Forelimb muscle (tissue), 1 donor: ENCODE measurements at places on chromosomes 16 and 17. TPM values are rescaled to one million over a fixed set of nuclear protein-coding genes. Genes with fewer than 3 reads are reported as not detected.

DNA sequence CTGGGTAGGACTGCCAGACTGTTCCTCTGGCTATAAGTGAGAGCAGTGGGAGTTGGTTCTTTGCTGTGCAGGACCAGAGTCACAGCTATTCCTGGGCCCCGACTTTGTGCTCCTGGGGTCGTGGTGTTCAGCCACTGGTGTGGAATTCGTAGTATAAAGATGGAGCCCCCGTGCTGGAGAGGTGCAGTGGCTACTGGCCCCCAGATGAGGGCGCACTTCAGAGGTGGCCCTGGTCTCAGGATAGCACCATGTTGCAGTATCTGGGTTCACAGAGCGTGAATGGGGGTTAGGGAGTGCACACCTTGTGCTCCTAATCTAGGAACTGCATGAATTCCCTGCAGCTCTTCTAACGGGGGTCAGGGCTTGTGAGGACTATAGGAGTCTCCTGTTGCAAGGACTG lies 21.1 kb downstream of the TANC2 start:
- no peak for DNase-seq

DNA sequence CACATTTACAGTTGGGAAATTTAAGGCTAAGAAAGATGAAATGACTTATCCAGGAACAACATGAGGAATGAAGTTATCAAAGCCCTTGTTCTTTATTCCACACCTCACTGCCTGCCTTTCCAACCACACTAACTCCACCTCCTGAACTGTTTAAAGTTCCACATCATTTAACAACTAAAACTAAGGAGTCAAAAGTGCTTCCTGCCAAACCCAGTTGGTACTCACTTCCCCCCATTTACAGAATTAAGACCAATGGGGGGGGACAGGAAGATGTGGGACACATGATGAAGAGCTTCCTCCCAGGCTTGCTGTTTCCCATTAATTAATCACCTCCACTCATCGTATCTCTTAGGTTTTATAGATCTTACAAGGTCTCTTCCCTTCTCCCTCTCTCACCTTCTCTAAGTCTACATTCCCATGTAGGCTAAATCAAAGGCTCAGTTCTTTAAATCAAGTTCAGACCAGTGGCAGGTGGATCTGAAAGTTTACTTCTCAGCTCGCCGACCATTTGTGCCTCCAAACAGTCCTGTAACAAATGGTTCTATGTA lies 19.2 kb upstream of the TMEM101 start:
- no peak for DNase-seq

- DNase-seq, result no peak
Observed at GRCh38 chr17:205817-206216, 24.4 kb upstream of the DOC2B start.

Gene SLC52A1
- 0.08 TPM for polyA plus RNA-seq

GRCh38 chr17:66420961-66421371 lies 118.6 kb downstream of the PRKCA start:
- DNase-seq, result no peak
